Stimulated activated CD4-positive, alpha-beta T cell treated with anti-CD3 and anti-CD28 coated beads, Interleukin-1b, Interleukin-23, amount 100 ng/mL, for 24 hours (primary cell): ENCODE measurements at places on chromosomes 1 and 21.

DNA sequence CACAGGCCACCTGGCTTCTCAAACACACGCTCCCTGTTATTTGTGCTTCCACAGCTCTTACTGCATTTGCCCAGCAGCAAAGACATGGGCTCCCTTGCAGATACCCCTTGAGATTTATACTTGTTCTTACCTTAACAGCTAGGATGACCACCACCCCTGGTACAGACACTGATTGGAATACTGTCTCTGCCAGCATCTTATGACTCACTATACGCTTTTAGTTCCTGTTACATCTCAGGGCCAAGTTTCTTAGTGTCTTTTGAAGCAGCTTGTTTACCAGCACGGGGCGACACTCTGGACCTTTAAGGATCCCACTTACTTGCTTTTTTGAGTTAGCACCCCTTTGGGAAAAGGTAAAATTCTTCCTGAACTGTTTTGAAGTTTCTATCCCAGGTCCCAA lies 874.8 kb downstream of the KCNT2 start:
- DNase-seq = no peak

DNA sequence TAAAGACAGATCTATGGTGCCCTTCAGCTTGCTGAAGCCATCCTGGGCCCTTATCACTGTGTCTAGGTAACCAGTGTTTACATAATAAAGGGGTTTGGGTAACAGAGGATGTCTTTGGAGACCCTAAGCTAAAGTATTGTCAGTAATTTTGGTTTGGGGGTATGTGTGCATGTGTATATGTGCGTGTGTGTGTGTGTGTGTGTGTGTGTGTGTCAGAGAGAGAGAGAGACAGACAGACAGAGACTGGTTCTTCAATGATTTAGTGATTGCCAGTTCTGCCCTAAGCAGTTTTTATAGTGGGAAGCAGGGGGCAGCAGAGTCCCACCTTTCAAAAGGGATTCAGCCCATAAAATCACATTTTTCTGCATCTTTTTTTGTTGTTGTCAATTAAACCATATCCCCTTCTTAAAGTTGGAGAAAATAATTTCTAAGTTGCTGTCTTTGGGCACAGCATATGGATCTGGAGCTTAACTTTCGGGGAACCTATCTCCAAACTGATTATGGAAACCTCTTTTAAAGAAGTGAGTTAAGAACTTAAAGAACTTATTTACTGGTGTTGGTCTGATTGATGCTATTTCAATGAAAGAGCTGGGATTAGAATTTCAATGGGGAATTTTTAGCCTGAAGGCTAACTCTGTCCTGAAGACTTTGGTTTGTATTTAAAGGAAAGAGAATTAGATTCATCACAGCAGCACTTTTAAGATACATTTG lies 51.1 kb downstream of the ZNF326 start:
- no peak for DNase-seq

- no peak for DNase-seq
Observed at GRCh38 chr1:35345439-35345981, 77.0 kb downstream of the ZMYM4 start.

DNA sequence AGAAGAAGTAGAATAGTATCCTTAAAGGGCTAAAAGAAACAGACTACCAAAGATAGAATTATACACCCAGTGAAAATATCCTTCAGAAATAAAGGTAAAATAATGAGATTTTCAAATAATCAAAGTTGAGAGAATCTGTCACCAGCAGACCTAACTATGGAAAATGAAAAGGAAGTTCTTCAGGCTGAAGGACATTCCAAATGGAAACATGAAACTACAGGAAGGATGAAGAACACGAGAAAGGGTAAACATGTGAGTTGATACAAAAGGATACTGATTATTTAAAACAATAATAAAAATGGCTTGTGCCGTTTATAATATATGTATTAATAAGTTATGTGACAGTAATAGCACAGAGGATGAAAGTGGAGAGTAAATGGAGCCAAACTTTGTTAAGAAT lies 57.1 kb upstream of the SLFNL1 start:
- no peak for DNase-seq

GRCh38 chr1:9119745-9120144 lies 9.2 kb downstream of the GPR157 start:
- no peak for DNase-seq

DNA sequence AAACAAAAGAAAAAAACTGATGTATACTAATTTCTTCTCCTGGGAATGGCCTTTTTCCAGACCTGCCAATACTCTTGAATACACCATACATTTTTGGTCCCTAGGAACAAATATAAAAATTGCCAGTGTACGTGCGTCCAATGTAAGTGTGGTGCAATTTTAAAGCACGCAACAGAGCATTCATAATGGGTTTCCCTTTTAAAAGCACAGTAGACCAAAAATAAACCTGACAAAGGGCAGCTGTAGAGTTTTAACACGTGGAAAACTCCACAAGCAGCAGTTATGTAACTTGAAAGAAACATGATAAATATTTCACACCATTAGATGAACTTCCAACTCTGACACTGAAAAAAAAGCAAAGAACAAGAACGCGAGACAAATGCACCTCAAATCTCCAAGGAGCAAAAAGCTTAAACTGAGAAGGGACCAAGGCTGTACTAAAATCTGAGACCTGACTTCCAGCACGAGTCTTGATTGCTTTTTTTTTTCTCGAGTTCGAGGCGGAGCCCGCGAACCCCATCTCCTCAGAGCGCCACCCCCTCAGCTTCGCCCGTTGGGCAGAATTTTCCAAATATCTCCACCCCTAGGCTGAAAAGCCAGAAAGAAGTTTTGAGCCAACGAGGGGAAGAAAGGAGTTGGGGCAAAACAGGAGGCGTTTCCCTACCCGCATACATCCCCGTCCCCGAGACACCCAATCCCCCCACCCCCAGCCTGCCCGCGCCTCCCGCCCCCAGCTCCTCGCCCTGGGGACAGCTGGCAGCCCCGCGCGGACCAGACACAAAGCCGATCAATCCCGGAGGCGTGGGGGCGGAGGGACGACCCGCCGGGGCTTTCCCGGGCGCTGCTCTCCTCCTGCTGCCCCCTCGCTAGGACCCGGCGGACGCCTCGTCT lies at the start of gene JAM2:
Gene JAM2 (plus strand): TSS at position 599 of the 891 bp plus-strand sequence. CDS start 564 bp downstream, outside the sequence.
- DNase-seq = peak; percentile 33

DNA sequence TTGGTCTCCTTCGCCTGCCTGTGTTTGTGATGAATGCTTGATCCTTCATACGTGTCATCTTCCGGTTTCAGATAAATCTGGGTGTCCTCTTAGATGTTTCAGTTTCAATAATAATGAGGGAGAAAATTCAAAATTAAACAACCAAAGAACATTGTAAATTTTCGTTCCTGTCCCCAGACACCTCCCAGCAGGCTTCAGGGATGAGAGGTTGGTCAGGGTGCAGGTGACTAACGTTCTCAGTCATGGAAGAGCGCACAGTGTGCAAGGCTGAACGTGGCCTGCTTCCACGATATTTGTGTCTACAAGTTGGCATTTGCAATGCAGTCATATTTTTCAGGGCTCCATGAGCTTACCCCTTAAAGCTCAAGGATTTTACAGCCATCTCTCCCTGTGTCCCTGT lies 147.1 kb upstream of the ARHGEF16 start:
- no peak for DNase-seq

- no peak for DNase-seq
Observed at GRCh38 chr1:78607334-78607927, 12.8 kb upstream of the IFI44L start.

DNA sequence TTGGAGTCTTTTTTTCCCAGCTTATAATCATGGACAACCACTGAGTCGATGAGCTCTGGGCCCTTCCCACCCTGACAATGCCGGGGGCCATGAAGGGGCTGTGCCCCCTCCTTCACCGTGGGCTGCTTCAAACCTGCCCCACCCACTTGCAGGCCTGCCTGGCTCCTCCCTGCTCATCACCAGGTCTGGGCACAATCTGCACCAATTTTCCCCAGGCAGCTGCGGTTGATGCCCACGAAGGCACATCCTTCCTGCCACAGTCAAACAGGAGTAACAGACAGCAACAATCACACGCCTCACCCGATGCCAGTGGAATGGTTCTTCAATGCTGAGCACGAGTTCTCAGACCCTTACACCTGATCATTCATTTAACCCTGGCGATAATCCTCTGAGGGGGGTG lies 18.9 kb downstream of the PGLYRP3 start:
- DNase-seq = no peak

DNA sequence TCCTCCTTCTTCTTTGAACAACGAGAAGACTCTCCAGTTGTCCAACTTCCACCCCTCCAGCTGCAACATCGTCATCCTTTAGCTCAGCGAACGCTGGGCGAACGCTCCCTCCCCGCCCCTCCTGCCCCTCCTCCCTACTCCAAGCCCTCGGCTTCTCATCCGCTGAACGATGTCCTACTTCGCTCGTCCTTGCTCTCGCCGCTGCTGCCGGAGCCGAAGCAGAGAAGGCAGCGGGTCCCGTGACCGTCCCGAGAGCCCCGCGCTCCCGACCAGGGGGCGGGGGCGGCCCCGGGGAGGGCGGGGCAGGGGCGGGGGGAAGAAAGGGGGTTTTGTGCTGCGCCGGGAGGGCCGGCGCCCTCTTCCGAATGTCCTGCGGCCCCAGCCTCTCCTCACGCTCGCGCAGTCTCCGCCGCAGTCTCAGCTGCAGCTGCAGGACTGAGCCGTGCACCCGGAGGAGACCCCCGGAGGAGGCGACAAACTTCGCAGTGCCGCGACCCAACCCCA lies at the start of gene BCAN:
Gene BCAN (plus strand): TSS at position 357 of the 504 bp plus-strand sequence. CDS start 3,938 bp downstream, outside the sequence.
- no peak for DNase-seq

DNA sequence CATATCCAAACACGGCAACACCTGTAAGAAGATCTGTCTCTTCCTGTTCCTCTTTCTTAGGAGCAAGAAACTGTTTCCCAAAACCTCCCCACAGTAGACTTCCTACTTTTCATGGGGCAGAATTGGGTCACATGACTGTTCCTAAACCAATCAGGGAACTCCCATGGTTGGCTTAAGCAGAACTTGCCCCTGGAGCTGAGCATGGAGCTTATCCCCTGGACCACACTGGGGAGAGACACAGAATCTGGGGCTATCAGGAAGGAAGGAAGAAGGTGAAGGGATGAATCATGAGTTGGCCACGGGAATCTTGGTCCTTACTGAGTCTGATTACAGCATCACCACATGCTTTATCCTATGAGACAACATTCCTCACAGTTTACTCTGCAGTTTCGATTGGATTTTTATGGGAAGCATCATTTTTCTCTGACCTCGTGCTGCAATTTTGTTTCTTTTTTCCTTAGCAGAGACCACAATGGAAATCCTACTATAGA lies 81.8 kb downstream of the CDC7 start:
- no peak for DNase-seq

DNA sequence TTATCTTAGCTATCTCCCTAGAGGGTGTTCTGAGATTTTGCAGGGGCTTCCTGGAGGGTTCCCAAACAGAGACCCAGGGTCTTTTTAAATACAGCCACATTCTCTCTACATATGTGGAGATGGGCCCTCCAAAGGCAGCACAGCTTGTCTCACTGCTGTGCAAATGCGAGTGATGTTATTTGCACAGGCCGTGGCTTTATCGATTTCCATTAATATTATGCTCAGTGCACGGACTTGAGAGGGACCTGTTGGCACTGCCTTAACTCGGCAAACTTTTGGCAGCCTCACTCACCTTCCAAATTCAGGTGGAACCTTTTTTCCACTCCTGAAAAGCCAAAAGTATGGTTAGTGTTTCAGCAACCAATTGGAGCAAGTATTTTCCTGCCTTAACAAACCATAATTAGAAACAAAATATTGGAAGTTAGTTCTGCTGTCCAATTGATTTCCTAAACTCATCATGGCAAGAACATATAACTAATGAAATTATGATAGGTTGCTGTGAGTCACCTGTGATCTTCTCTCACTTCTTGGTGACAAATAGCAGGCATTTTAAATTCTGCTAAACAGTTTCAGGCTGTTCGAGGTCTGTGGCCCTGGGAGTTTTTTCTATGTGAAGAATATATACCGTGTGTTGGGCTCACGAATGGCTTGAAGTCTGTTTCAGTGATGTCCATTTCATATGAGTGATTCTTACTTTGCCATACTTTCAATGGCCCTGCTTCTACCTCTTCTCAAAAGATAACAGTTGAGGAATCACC lies 10.9 kb downstream of the LHX9 start:
- no peak for DNase-seq
